SW480 (cell line): ENCODE measurements at places on chromosomes 5 and 9.

DNA sequence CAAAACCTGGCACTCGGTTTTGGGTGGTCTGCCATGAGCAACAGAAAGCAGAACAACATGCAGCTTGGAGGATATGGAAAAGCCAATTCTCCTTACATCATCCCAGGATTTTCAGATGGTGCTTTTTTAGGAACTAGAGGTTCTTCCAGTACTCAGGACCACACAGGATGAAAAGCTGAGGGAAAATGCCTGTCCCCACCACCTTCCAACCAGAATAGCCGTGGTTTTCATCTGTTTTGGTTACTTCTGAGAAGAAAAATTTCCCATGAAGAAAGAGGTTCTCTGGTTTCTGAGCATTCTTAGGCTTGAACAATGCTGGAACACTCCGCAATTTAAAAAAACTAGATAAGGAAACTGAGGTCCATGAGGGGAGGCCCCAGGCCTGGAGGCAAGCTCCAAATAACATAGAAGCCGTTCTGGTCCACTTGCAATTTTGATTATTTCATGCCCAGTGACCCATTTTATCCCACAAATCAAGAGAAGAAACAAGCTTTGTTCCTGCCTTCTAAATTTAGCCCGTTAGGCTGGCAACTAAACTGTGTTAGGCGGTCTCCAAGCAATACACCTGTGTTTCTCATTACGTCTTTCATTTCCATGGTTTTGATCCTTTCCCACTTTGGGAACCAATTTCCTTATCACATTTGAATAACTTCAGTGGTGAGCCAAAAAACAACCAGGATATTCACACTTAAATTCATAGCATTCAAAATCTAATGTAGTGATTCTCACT lies 79.2 kb upstream of the SPIN1 start:
- DNase-seq, result no peak

- DNase-seq, result peak; percentile 87
Measured at GRCh38 chr5:160508780-160509361, 87.2 kb downstream of the PTTG1 start.

DNA sequence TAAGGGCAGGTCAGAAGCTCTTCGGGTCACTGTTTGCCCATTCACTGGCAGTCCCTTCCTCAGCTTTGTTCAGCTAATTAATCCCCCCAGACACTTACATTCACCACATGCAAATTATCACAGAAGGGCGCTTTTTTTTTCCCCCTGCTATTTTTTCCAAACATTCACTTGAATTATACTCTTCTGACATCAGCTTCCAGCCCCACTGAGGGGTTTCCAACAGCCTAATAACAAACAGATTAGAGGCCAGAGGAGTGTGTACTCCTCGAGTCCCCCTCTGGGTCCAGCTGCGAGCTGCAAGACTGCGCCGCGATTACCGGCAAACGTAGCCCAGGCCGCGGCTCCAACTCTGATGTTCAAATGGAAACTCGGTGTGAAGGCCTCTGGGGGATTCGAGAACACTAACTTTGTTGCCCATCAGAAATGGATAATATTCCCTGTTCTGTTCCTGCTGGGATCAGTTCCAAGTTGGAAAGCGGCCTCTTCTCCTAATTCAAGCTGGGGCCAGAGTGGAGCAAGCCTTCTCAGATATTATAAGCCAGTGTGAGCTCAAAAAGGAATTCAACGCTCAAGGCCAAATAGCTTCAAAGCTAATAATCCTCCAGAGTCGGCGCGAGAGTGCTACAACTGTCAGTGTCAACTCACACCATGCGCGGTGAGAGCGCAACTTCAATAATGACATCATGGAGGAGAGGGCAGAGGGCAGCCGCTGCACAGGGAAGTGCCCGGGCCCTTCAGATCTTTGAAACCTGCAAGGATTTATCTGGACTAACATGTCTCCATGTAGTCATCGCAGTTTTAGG lies 560.8 kb downstream of the BNC2 start:
- DNase-seq, result no peak

DNA sequence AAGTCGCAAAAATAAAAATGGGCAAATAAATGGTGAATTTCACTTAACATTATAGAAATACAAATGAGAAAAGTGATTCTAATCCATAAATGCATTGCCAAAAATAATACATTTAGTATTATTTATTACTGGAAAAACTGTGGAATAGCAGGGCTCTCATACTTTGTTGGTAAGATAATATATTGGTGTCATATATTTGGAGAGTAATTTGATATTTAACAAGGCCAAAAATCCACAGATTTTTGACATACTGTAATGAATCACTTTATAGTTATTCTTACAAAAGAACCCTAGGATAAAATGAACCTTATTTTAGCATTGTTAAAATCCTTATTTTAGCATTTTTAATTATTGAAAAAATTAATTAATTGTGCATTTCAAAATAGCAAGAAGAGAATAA lies 397.2 kb upstream of the DAB2 start:
- no peak for DNase-seq

- no peak for DNase-seq
Measured at GRCh38 chr9:15553528-15553898, 670 bp downstream of the CCDC171 start.

- DNase-seq, result no peak
Measured at GRCh38 chr5:143964919-143965318, 153.0 kb downstream of the HMHB1 start.

GRCh38 chr5:129155876-129156275 lies 61.3 kb downstream of the ISOC1 start:
- no peak for DNase-seq

GRCh38 chr9:3386753-3387152 lies 139.0 kb downstream of the RFX3 start:
- DNase-seq, result no peak

- no peak for DNase-seq
Measured at GRCh38 chr9:13186091-13186490, 93.4 kb downstream of the MPDZ start.

DNA sequence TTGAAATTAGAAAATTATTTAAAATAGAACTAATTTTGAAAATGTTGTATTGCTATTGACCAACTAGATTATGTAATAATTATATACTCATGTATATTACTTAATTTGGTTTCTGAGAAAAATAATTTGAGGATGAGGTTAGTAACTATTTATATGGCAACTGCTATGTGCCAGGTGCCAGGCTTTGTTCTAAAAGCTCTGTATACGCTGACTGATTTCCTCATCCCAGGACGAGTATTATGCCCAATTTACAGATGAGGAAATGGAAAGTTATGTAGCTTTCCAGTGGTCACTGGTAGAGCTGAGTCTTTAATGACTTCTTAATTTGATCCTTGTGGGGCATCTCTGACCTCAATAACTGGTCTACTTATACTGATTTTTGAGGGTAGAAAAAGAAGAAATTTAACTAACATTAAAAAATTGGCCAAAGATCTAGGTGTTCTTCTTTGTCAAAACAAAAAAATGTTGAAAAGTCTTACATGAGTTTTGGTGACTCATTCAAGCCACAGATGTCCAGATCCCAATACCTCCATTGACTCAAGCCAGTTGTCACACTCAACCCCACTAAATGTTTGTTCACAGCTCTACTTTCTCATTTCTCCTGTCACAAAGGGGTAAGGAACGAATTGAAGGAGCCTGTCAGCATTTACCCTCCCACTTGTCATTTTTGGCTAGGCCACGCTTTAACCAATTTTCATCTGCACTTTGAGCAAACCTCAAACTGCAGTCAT lies 228.1 kb upstream of the MEF2C start:
- DNase-seq, result no peak

DNA sequence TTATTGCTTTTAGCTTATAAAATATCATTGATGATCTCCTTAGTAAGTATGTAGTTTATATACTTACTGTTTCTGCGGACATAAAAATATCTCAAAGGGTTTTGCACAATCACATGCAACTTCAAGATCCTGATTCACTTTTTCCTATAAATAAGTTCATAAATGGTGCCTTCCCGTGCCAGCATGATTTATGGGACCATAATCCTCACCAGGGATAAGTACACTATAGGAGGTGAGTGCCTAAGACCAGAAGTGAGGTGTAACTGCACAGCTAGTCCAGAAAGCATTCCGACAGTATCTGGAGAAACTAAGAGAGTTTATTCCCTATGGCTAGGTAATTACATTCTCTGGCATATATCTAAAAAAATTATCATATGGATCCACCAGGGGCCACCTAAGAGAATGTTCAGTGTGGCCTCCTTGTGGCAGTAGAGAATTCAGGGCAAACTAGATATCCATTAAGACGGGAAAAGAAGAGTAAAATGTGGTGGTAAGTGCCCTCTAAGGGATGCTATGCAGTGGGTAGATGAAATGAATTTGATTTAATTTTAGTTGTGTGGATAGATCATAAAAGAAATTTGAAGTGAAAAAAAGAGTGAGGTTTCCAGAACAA lies 402.5 kb upstream of the SLC24A2 start:
- DNase-seq, result no peak

DNA sequence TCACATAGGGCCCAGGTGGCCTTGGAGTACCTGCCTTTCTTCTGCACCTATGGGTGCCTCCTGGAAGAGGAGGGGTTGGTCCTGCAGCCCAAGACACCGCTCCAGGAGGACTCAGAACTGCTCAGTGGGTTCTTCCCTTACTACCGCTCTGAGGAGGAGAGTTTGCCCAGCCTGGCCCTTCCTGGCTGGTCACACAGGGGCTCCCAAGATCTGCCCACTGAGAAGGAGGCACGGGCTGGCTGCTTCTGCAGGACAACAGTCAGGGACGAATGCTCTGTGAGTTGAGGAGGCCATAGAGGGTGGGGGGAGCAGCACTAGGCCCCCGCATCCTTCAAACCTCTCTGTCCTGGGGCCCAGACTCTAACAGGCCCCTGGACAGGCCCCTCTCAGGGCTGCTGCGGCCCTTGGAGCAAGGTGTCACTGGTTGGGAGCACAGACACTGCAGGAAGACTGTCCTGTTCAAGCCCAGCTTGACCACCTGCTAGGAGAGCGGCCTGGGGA lies 9.9 kb upstream of the SLC25A48 start:
- no peak for DNase-seq

DNA sequence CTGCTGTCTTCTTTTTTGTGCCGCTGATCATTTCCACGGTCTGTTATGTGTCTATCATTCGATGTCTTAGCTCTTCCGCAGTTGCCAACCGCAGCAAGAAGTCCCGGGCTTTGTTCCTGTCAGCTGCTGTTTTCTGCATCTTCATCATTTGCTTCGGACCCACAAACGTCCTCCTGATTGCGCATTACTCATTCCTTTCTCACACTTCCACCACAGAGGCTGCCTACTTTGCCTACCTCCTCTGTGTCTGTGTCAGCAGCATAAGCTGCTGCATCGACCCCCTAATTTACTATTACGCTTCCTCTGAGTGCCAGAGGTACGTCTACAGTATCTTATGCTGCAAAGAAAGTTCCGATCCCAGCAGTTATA lies 17.1 kb downstream of the F2R start:
- no peak for DNase-seq

DNA sequence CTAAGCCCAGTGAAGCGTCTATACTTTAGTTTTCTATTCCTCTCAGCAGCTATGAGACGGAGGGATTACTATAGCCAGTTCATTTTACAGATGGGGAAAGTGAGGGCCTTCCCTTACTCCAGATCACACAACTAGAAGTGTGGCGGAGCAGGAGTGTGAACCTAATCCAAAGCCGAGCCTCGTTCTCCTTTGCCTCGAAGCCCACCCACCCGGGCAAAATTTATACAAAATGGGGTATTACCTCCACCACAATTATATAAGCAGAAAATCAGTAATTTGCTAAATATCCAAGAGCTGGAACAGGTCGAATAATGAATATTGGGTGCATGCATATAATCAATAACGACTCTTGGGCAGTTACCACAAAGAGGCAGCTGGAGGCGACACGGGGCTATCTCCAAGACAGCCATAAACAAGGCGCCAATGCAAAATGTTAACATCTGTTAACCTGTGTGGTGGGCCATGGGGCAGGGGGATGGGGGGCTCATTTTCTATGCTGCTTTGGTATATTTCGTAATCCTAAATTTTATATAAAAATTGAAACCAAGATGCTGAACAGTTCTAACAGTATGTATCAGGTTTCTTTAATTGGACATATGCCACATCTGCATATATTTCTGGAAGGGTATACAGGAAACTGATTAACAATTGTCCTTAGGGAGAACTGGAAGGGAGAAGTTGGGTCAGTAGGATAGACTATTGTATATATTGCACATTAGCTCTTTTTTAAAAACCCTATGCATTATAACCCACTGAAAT lies 1.2 kb upstream of the RNF44 start:
- DNase-seq, result no peak

DNA sequence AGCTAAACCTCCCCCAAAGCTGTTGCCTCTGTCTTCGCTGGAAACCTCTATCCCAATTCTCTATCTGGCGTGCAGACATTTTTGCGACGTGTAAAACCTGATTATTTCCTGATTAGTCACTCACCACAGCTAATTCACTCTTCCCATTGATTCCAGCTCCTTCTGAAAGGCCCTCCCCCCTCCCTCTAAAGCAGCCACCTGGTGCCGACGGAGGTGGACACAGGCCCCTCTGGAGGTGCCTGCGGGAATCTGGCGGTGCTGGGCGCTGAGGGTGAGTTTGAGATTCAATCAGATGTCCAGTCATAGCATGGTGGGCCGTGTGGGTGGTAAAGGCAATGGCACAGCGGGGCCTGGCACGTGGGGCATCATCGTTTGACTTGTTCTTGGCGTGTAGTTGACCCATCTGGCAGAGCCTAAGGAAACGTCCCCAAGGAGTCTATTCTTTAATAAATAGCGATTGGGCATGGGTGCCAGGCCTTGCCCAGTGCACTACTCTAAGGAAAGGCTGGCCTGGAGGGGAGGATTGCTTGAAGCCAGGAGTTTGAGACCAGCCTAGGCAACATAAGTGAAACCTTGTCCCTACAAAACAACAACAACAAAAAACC lies 271.1 kb upstream of the MVB12B start:
- DNase-seq, result peak; percentile 57

- no peak for DNase-seq
Measured at GRCh38 chr9:71036501-71036900, 84.9 kb downstream of the TRPM3 start.

GRCh38 chr5:145723516-145723915 lies 111.6 kb downstream of the PRELID2 start:
- no peak for DNase-seq

DNA sequence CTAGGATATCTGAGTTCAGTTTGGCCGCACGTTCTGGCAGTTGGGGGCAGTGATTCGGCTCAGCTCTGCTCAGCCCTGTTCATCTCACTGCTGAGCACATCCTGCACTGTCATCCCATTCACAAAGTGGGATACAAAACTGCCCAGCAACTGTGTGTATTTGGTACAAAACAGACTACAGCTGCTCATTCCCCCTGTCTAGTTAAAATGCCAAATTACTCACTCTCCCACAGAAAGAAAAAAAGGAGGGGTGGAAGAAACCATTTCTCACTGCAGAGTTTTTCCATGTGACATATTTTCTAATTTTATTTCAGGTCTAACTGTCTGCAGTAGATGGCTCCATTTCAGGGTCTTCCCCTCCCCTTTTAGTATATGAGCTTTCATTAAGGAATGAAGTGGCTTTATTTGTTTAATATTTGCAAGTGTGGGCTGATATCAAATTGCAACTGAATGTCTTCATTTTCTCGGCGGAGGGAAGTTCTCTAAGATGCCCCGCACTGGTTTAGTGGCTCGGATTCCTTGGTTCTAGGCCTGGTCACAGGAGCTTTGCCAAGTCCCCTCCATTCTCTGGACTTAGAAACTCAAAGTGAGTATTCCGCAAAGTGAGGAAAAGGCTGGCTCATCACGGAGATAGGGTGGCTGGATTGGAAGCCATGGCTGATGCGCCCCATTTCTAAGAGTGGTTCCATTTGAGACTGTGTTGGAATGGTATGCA lies 14.7 kb downstream of the COL15A1 start:
- no peak for DNase-seq
